ENCODE measurements at places on chromosomes 5 and 9. TPM values are rescaled to one million over a fixed set of nuclear protein-coding genes. Genes with fewer than 3 reads are reported as not detected.

Gene SCGB3A2
- polyA plus RNA-seq: not detected

Gene PCDH12
- polyA plus RNA-seq: 0.69 TPM

Gene GABRG2
- polyA plus RNA-seq: 0.47 TPM

Gene FAM81B
- not detected for polyA plus RNA-seq

Gene TMED7
- polyA plus RNA-seq: 10.8 TPM

Gene AK8
- polyA plus RNA-seq: not detected

Gene CDH10
- not detected for polyA plus RNA-seq

Gene CCL21
- polyA plus RNA-seq: 1.4 TPM

Gene SPATA31A3
- not detected for polyA plus RNA-seq

Gene PCDHGB3
- not detected for polyA plus RNA-seq

Gene KCNIP1
- not detected for polyA plus RNA-seq

Gene ANXA1
- polyA plus RNA-seq: 52.5 TPM

Gene C9
- not detected for polyA plus RNA-seq

Gene IZUMO3
- not detected for polyA plus RNA-seq

Gene LCN2
- polyA plus RNA-seq: 9.6 TPM

Gene SOX30
- polyA plus RNA-seq: not detected

Gene RUSC2
- polyA plus RNA-seq: 5.6 TPM

Gene TAF11L5
- polyA plus RNA-seq: not detected

Gene SCGB3A1
- polyA plus RNA-seq: not detected

Gene PCDHA6
- polyA plus RNA-seq: 0.16 TPM

Gene NTNG2
- not detected for polyA plus RNA-seq

Data from sigmoid colon (tissue), 7 donors.